ENCODE measurements at places on chromosomes 12 and 14.

DNA sequence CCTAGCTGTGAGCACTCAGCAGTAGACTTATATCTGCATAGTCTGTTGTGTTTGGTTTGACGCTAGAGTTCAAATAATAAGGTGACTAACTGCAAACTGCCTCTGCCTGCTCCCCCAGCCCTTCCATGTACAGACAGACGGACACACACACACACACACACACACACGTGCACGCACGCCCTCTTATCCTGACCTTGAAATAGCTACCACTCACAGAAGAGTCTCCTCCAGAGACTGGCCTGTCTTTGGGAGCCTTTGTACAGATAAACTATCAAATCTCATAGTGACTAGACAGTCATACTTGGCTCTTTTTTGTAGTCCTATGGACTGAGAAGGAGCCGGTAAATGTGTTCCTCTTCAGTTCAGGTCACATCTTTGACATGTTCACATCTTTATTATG lies 158.4 kb downstream of the FBXL14 start:
- no peak for DNase-seq

DNA sequence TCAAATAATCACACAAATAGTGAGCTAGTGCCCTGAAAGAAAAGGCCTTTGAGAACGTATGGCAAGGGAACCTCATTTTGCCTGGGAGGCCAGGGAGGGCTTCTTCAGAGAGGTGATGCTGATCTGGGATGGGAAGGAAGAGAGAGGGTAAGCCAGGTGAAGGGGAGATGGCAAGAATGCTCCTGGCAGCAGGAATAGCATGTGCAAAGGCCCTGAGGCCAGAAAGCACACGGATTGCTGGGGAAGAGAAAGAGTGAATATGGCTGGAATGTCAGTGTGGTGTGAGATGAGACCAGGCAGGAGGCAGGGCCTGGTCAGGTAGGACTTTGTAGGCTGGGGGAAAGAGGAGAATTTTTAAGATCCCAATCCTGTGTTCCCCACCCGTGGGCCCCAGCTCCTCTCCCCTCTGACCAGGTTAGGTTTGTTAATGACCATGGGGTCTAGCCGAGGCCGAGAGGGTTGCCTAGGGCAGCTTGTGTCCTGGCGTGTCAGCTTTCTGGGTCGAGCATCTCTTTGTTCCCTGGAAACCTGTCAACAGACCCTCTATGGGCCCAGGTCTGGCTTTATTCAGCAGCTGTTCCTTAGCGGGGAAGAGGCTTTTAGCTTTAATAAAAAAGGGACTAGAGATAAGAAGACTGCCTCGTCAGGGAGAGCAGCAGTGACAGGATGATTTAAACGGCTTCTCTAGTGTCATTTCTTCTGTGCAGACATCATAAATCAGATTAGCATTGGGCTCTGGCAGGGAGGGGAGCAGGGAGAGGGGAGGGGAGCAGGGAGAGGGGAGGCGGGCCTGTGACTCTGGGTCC lies 123.4 kb downstream of the ADCK1 start:
- DNase-seq, result no peak

DNA sequence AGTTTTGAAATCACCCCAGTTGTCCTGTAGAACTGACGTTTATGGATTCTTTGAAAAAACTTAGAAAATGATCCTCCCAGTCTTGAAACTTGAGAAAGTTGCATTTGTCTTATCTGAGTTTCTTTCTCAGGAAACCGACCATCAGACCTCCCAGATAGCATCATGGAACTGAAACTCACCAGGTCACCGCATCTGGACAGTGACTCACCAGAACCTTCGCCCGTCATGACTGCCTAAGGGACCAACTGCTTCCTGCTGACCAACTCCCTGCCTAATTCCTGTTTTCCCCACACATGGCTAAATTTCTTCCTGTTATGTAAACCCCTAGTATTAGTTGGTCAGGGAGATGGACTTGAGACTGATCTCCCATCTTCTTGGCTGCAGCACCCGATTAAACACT lies 175.7 kb downstream of the RIMBP2 start:
- no peak for DNase-seq

GRCh38 chr14:83316356-83316755 lies 1782.7 kb upstream of the SEL1L start:
- no peak for DNase-seq

DNA sequence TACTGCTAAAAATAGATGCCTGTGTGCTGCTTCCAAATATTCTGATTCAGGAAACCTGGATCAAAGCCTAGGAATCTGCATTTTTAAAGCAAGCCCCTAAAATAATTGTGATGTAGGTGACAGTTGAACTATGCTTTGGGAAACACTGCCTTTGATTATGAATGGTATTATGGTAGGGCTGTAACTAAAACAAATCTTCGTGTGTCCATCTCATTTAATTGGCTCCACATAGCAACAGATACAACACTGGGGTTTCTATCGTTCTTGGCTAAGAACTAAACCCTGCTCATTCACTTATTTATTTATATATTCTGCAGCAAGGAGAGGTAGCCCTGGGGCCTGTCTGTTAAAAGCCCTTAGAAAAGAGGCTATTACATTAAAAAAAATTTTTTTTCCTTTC lies 23.0 kb upstream of the ITGA5 start:
- no peak for DNase-seq
